ENCODE measurements at places on chromosomes 7 and 10.

- no peak for DNase-seq
Measured at GRCh38 chr7:14507617-14508016, 394.9 kb downstream of the DGKB start.

DNA sequence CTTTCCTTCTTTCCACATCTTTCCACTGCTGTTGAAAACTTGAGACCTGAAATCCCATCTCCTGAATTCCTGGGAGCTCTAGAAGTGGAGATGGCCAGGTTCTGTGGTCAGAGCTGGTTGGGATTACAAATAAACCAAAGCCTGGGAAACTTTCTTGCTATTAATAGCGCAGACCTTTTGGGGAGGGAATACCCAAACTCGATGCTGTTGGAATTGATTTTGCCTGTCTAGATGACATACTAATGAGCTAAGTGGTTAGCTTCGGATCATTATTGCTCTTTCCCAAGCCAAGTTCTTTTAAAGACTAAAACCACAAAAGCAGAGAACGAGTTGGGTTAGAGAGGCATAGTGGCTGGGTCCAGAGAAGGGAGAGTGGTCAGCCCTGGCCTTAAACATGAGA, 76.6 kb downstream of the TCF7L2 start:
- no peak for DNase-seq

GRCh38 chr7:97871659-97872024, 566 bp downstream of the ASNS start:
- peak; percentile 22 for DNase-seq

- DNase-seq = peak; percentile 75
Measured at GRCh38 chr7:17144322-17144721, 154.1 kb upstream of the AHR start.

GRCh38 chr7:99955247-99955646, 20.6 kb downstream of the AZGP1 start:
- DNase-seq = no peak

GRCh38 chr10:59997827-59998525, 91.6 kb upstream of the CCDC6 start:
- DNase-seq = no peak

- DNase-seq = no peak
Measured at GRCh38 chr7:1663857-1664651, 6.0 kb upstream of the ELFN1 start.

- no peak for DNase-seq
Measured at GRCh38 chr10:33187427-33187999, 147.0 kb downstream of the NRP1 start.

DNA sequence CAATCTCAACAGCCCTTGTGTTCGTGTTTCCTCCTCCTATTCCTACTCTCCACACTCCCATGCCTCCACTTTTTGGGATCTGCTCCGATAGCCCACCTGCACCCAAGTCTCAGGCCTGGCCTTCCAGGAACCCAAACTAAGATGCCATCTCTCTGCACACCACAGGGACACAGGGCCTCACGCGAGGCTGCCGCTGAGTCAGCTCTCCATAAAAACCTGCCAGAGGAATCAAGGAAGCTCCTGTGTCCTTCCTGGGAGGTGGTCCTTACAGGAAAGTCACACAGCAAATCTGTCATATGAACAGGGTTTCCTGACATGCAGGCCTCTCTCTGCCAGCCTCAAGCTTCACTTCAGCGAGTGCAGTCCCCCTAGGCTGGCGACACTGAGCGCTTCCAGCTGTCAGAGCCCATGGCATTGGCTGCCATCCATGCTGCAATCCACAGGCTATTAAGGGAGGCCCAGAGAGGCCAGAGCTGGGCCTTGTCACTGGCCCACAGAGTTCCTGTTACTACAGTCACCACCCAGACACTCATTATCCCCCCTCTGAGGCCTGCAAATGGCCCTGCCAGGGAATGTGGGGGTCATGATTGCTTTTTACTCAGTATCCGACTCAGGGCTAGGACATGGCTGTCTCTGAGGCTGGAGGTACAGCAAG, 151.4 kb downstream of the OAT start:
- DNase-seq = no peak

DNA sequence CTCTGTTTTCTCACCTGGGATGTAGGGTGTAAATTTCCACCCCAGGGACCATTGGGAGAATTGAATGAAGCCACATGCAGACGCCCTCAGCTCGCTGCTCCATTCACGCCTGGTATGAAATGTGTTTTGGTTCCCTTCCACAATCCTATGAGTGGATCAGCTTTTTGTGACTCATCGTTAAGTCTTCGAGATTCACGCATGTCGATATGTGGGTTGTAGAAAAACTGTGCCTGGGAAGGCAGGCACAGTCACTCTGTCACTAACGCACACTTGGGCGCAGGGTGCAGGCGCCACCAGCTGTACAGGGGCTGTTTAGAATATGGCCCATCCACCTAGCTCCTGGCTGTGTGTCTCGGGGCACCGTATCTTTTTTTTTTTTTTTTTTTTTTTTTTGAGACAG, 64.2 kb upstream of the SH2B2 start:
- no peak for DNase-seq

GRCh38 chr7:11689096-11689495, 142.9 kb downstream of the THSD7A start:
- no peak for DNase-seq

DNA sequence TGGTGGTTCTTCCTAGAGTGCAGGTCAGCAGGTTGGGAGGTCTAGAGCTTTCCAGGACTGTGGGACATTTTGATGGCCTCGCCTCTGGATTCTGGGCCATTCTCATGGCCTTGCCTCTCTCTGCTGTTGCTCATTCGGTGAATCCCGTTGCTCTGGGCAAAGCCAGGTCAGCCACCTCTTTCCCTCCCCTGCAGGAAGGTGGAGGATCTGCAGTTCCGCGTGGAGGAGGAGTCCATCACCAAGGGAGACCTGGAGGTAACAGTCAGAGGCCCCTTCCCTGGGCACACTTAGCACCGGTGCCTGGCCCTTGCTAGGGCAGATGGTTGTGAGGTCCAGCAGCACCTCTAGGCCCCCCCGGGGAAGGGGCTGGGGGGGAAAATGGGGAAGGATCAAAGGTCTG, 74.9 kb downstream of the CLIP2 start:
- DNase-seq = no peak

- DNase-seq = no peak
Measured at GRCh38 chr7:130446259-130446658, 5.4 kb upstream of the CEP41 start.

DNA sequence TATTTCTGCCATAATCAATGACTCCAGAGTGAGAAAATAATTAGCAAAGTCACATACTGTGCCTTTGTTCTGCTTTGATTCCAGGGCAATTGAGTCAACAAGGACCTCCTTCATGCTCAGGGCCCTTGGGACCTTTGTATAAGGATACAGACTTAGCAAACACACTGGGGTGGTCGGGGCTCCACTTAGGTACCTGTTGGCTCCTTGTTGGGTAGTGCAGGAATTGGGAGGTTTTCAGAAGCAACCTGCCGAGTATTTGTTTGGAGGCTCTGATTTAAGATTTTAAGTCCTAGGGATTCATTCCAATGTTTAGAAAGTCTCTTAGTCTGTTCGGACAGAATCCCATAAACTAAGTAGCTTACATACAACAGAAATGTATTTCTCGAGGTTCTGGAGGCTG, 3.0 kb downstream of the ADCK2 start:
- no peak for DNase-seq

DNA sequence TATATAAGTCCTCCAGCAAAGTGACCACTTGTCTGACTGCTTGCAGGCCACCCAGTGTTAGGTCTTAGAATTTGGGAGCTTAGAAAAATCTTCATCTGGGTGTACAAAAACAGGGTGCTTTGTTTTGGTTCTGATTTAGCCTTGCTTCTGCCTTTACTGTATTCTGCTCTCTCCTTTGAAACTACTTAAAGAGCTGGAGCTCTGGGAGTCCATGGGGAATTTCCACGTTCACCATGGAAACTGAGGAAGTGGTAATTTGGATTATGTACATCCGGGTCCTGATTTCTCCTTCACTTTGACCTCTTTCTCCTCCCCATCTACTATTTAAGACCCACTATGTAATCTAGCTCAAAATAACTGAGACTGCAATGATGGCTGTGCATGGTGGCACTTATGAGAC, 103.0 kb downstream of the JAZF1 start:
- DNase-seq = no peak

DNA sequence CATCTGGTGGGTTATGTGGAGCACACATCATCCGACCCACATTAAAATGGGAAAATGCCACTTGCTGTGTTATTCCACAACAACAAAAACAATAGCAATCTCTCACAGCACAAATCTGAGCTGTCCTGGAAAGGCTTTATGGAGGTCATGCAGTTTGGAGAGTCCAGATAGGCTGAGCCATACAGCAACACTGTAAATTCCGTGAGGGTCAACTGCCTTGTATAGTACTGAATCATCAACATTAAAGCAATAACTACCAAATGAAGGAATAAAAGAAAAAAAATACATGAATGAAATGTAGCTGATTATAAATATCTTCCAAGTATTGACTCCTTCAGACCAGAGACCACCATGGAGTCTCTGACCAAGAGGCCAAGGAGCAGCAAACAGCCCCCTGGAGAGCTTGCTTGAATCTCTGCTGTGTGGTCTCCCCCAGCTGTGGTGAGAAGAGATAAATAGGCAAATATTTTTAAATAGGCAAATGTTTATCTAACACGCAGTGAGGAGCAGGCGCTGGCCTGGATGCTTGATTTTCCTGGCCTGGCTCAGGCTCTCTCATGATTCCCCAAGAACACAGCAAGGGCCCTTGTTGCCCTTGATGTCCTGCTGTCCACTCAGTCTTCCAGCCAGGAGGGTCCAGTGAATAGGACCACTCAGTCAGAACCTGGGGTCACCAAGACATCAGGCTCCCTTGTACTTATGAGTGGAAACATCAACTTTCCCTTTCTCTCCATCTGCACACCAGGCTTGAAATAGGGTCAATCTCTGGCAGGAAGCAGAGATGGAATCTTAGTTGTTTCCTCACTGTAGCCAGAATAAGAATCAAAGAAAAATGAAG, 1021.3 kb downstream of the XPNPEP1 start:
- no peak for DNase-seq

DNA sequence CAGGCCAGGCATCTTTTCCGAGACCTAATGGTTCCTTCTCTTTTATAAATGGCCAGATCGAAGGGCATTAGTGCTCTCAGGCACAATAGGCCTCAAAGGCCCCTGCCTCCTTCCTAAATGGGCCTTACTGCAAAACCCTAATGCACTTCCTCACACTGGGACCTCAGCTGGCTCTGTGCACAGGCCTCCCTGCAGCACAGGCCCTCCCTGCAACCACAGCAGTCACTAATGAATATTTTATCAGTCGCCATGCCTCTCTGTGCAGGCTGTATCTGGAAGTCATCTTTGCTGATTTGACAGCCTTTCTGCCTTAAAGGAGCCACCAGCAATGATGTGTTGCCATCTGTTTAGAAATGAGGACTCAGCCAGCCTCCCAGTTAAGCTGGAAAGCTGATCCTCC, 54.9 kb upstream of the SDK1 start:
- no peak for DNase-seq
